GF-D8 (cell line): ENCODE measurements at places on chromosomes 2 and 18.

- no peak for DNase-seq
Measured at GRCh38 chr2:207123776-207124391, 41.9 kb downstream of the KLF7 start.

GRCh38 chr2:84443477-84443876, 15.6 kb downstream of the SUCLG1 start:
- DNase-seq = no peak

GRCh38 chr2:44296653-44297052, 21.4 kb downstream of the SLC3A1 start:
- no peak for DNase-seq

- no peak for DNase-seq
Measured at GRCh38 chr2:171810422-171811244, 83.4 kb downstream of the SLC25A12 start.

- no peak for DNase-seq
Measured at GRCh38 chr2:4679391-4679790, 976.0 kb downstream of the DCDC2C start.

DNA sequence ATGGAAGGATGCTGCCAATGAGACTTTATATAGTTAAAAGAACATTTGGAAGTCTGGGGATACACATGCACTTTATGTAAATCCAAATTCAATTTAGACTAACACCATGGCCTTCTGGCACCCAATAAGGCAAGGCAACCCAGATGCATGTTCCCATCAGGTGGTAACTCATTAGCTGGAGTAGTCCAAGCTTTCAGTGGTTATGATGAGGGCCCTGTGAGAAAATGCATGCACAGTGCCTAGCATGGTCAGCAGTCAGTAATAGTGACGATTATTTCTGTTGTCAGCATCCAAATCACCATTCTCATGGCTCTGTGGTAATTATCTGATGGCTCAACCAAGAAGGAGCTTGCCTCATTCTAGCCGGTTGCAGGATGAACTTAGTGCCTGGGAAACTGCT, 70.3 kb upstream of the CTLA4 start:
- no peak for DNase-seq

DNA sequence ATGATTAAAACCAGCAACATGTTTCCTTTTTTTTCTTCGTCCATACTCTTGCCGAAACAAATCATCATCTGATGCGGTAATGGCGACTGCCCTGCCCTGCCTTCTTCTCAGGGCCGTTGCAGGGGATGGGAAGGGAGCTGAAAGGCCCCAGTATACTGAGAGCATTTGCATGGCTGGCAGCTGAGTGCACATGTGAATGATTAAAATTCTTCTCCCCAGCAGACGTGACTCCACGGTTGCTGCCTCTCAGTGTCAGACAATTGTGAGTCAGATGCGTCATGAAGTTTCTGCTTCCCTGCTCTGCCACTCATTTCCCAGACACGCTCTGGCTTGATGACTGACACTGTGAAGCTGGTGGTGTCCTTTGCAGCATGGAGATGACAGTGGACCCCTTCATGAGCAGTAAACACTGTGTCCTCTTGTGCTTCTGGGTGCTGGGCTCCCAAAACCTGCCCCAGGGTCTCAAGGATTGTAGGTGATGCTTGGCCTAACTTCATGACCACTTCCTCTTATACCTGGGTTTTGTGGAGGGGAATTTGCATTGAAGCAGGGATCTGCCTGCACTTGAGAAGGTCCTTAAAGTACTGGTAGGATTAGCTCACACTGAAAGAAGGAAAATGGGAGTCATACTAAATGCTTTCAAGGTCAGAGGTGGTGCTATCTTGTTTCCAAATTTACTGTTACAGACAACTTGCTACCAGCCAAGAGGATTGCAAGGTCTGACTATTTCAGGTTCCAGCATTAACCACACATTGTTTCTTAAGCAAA, 222.5 kb upstream of the COPS8 start:
- DNase-seq = no peak

- DNase-seq = no peak
Measured at GRCh38 chr18:44837482-44838180, 156.9 kb downstream of the SETBP1 start.

DNA sequence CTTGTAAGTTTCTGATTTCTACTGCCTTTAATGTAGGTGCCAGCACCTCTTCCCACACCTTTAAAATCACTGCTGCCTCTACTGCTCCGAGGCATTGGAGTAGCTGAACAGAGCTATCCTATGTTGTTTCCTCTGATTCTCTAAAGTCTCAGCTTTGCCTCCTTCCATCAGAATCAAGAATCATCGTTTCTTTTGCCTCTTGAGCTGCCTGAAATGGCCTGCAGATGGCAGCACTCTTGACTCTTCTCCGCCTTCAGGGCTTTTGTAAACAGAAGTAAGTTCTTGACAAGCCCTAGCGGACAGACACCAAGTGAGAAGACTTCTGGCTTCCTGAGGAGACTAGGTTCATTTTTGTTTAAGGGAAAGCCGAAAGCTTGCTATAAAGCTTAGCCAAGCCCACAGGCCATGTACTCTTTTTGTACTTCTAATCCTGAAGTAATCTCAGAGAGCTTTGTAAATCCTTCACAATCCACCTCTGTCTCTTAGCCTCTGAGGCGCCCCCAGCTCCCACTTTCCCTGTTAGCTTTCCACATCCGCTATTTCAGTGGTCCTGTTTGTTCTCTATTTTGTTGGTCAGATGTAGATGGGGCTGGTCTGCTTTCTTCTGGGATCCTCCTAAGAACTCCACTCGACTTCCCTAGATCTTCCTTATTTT, 48.4 kb downstream of the GTF3C3 start:
- DNase-seq = peak; percentile 18

DNA sequence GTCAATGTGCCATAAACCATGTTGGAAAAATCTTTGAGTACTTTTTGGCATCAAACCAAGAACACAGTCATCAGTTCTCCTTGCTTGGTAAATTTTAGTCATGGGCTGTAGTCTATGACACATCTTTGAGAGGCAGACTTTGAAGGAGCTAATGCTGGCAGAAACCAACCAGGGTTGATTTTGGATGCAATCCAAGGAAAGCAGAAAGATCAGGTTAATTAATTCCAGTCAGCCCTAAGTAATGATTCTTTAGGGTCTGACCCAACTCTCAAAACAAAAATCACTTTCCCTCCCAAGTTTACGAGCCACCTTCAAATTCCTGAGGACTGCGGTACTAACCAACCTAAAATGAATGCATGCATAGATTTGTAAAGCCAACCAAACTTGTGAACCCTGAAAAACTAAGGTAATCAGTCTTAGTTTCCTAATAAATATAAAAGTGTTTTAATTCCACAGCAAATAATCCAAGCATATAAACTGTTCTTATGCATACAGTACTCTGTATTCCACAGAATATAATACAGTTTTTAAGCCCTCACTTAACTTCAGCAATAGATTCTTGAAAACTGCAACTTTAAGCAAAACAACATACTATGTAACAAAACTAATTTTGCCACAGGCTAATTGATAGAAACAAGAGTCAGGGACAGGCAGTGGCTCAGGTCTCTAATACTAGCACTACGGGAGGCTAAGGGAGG, 22.0 kb downstream of the AP1S3 start:
- DNase-seq = no peak

DNA sequence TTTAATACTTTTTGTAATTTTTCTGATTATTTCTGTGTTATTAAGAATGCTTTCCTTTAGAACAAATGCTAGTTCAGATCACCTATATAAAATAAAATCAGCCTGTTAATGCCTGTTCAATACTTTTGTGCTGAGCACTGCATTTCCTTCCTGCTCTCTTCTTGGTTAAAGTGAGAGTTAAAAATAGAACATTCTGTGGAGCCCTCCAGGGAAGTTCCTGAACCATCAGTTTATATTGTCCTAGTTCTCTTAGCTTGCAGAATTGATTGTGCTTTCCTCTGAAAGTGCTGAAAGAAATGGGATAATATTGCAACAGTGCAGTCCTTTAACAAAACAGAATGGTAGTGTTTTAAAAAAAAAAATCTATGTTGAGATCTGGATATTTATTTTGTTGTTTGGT, 74.6 kb upstream of the UBXN4 start:
- DNase-seq = no peak

DNA sequence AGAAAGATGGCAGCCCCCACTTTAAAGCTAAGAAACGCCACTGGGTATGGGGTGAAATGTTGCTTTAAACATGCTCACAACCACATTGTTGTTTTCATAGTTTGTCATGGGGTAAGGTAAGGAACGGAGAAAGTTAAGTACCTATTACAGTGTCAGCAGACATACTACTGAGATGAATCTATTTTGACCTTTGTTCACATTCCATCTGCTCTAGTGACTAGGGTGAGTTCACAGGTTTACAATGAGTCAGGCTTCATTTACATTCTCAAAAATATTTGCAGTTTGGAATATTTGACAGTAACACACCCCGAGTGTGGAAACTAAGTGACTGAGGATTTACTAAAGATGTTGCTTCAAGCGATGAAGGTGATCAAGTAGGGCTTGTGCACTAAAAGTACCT, 428.7 kb upstream of the ACVR2A start:
- no peak for DNase-seq

DNA sequence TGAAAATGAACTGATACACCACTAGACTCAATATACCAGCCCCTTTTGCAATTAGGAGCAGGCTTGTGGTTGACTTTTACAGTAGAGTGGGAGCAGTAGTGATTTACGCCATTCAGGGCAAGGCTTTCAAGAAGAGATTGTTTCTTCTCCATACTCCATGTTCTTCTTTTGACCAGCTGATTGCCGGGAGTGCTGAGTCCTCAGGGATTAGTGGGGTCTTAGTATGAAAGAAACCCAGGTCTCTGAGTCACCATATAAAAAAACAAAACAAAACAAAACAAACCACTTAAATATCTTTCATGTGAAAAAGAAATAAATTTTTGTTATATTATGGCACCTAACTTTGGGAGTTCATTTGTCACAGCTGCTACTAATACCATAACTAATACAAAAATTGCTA, 465.6 kb upstream of the TRIB2 start:
- DNase-seq = no peak

DNA sequence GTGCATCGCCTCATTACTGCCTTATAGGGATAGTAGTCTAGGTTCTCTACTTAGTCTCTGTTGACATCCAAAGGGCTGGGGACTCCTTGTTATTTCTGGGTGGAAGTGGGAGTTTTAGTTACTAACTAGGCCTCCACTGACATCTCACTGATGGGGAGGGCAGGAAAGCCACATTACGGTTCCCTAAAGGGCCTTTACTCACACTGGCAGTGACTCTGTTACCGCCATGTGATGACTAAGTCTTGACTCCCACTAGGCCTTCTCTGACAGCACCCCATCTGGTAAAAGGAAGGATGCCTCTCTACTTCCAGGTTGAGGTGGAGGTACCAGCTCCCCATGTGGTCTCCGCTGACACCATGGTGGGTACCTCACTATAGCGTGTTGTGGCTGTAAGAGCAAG, 14.0 kb upstream of the BCL2L11 start:
- DNase-seq = no peak

GRCh38 chr2:112493858-112494648, 12.1 kb downstream of the TTL start:
- no peak for DNase-seq

DNA sequence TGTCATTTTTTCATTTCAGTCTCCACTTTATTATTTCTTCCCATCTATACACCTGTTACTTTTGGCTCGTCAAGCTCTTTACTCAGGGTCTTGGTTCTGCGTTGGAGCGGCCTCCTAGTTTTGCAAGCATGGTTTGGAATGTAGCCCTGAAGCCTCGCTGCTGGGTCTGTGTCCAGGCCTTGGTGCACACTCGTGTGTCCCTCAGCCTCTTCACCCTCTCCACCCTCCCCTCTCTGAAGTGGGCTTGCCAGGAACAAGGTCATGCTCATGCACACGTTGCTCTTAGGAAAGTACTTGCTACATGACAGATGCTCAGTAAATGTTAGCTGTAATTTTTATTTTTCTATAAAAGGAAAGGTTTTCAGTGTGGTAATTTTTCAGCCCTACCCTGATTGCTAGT, 147.0 kb downstream of the ATP9B start:
- no peak for DNase-seq

GRCh38 chr2:151085181-151085611, 176.5 kb downstream of the RBM43 start:
- no peak for DNase-seq

- no peak for DNase-seq
Measured at GRCh38 chr18:54444319-54444914, 86.7 kb downstream of the C18orf54 start.

DNA sequence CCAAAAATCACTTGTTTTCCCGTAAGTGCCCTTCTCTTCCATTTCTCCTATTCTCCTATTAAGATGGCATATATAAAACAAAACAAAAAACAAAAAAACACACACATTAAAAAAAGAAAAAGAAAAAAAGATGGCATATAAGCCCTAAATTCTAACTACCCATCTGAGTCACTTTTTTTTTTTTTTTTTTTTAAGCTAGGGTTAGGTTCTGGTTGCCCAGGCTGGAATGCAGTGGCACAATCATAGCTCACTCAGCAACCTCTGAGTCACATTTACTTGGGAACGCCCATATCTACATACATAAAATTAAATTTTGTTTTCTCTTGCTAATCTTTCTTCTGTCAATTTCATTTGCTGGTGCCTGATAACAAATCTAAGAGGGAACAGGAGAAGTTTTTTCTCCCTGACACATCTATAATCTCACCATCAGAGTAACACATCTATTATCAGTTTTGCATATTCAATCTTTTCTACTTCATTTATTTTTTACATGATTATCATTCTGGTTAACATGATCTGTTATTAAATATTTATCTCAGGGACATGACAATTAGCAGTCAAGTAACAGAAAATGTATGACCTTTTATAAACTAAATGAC, 52.1 kb downstream of the EEF1B2 start:
- no peak for DNase-seq

GRCh38 chr2:161379740-161380139, 36.4 kb upstream of the TBR1 start:
- no peak for DNase-seq

DNA sequence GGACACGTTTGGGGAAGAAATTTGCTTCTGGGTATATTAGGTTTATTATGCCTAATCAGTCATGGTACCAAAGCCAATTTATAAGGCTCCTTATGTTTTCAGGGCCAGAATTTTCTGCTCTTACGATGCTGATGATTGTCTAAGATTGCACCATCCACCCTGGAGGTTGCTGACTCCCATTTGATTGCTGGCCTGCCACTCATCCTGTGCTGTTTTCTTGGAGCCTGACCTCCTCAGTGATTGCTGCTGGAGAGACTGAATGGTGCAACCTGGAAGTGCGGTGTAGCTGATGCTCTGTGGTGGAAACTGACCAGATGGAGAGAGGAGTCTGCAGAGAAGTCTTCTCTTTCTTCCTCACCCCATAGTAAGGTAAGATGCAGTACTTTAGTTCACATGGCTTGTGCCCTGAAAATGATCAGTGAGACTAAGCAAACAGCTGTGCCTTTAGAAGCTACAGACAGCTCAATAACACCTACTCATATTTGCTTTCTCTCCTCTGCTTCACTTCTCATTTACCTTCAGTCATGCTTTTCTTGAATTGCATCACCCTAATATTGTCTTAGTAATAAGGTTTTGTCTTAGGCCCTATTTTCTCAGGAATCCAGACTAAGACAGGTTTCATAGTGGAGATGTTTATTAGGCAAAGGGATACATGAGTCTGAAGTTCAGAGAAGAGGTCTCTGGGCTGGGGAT, 17.4 kb downstream of the ZNF24 start:
- no peak for DNase-seq

DNA sequence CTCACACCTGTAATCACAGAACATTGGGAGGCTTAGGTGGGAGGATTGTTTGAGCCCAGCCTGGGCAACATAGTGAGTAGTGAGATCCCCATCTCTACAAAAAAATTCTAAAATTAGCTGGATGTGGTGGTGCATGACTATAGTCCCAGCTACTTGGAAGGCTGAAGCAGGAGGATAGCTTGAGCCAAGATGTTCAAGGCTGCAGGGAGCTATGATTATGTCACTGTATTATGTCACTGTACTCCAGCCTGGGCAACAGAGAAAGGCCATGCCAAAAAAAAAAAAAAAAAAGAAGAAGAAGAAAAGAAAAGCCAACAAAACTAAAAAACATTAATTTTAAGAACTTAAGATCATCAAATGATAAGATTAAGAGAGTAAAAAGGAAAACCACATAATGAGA, 17.4 kb upstream of the NCOA1 start:
- no peak for DNase-seq
